ENCODE measurements at places on chromosomes 6 and 20. TPM values are rescaled to one million over a fixed set of nuclear protein-coding genes. Genes with fewer than 3 reads are reported as not detected.

The TREML2 gene
- 11.0 TPM for total RNA-seq

The ANGPT4 gene
- total RNA-seq, result not detected

The RIN2 gene
- total RNA-seq, result not detected

The RCAN2 gene
- 0.74 TPM for total RNA-seq

The MEI4 gene
- not detected for total RNA-seq

The TRIM15 gene
- total RNA-seq, result not detected

The NHLRC1 gene
- not detected for total RNA-seq

The KCNK16 gene
- not detected for total RNA-seq

The ANKEF1 gene
- total RNA-seq, result 1.0 TPM

The CLPSL2 gene
- not detected for total RNA-seq

The MTFR2 gene
- total RNA-seq, result 32.0 TPM

The CPXM1 gene
- total RNA-seq, result 1.1 TPM

The HCK gene
- total RNA-seq, result 0.16 TPM

The MROH8 gene
- 3.3 TPM for total RNA-seq

The MOXD1 gene
- not detected for total RNA-seq

The ELOVL4 gene
- 0.61 TPM for total RNA-seq
